ENCODE measurements at places on chromosomes 3 and 15.

- DNase-seq, result no peak
Measured at GRCh38 chr3:65030847-65031463, 343.2 kb upstream of the ADAMTS9 start.

DNA sequence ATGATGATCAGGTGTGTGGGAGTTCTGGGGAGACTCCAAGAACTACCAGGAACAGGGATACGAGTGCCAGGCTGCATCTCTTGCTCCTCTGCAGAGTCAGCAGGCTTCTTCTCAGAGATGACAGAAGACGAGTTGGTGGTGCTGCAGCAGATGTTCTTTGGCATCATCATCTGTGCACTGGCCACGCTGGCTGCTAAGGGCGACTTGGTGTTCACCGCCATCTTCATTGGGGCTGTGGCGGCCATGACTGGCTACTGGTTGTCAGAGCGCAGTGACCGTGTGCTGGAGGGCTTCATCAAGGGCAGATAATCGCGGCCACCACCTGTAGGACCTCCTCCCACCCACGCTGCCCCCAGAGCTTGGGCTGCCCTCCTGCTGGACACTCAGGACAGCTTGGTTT lies 7.9 kb downstream of the PRRT3 start:
- no peak for DNase-seq

DNA sequence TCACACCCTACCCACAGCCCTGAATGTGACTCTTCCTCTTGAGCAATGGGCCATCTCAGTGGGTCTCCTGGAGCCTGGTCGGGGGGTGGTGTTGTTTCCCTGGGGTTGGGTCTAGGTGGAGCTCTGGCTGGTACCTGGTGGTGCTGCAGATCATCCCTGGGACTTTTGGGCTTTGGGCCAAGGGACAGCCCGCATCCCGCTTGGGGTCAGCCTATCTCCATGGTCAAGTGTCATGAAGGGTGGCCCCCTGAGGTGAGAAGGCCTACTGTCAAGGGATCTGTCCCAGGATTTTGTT lies 202.0 kb downstream of the UBE3A start:
- no peak for DNase-seq

DNA sequence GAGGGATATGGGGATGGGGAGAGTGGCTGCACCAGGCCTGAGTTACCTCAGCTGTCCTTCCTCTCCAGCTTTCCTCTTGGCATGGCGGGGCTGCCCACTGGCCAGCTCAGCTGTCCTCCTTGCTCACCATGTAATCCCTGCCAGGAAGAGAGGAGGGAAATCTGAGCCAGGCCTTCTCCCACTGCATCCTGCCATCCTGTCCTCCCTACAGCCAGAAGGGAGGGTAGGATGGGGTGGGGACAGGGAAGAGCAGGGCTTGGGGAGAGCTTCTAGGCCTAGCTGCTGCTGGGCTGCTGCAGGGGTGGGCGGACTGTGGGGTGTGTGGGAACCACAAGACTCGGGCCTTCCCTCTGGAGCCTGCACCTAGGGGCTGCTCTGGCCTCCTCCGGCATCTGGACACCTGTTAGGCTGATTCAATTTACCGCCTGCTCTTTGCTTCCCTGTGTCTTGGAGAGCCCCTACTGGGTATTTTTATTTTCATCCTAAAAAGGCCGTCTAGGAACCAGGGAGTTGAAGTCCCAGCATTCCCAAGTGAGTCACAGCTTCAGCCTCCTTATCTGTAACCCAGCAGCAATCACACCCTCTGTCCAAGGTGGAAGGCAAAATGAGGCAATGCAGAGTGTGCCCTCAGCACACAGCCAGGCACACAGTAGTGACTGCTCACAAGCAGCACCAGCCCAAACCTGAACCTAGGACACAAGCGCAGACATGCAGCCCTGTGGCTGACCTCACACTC lies 13.1 kb upstream of the KY start:
- no peak for DNase-seq

GRCh38 chr3:111979434-111980038 lies 710 bp downstream of the ABHD10 start:
- no peak for DNase-seq

DNA sequence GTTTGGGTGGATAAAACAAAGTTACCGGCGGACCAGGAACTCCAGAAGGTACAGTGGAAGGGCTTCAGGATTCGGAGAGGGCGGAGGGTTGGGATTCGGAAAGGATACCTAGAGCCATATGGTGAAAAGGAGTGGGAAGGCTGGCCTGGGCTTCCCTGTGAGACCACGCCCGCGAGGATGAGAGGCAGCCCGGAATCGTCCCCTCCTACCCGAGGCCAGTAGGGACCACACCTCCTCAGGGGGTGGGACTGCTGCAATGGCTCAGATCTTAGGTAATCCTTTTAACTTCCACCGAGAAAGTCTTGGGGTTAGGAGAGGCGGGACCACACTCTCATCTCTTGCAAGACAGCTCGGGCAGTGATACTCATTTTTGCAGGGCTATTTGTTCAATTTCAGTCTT lies 511.3 kb downstream of the OCA2 start:
- no peak for DNase-seq

GRCh38 chr3:3372210-3372777 lies 192.8 kb upstream of the CRBN start:
- DNase-seq, result no peak

- peak; percentile 73 for DNase-seq
Measured at GRCh38 chr15:65530318-65531111, at the start of gene HACD3. Gene HACD3, plus strand, starts transcription at chr15:65530463. Its CDS starts 169 bp downstream, at chr15:65530632.

DNA sequence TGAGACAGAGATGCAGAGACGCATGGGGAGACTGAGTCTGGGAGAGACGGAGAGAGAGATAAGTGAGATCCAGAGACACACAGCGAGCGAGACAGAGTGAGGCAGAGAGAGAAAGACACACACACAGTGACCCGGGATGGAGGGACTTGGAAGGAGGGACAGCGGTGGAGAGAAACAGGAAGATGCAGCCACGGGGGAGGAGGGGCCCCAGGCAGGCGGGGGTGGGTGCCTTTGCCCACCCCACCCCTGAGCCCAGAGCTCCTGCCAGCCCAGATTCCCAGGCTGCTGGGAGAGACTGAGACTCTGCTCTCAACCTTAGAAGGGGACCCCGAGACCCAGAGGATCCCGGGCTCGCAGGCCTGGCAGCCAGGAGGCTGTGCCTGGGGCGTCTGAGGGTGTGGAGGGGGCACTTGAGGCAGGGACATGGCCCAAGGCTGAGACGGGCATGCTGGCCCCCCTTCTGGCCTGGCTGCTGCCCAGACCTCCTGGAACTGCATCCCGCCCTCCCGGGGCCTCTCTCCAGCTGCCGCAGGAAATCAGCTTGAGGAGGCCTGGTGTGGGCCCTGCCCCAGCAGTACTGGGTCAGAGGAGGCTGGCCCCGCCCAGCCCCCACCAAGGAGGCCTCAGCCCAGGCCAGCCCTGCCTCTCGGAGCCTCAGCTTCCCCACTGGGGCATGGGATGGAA lies 18.1 kb downstream of the H1-8 start:
- peak; percentile 12 for DNase-seq

- peak; percentile 73 for DNase-seq
Measured at GRCh38 chr3:148880681-148881080, 15.6 kb downstream of the CPA3 start.

DNA sequence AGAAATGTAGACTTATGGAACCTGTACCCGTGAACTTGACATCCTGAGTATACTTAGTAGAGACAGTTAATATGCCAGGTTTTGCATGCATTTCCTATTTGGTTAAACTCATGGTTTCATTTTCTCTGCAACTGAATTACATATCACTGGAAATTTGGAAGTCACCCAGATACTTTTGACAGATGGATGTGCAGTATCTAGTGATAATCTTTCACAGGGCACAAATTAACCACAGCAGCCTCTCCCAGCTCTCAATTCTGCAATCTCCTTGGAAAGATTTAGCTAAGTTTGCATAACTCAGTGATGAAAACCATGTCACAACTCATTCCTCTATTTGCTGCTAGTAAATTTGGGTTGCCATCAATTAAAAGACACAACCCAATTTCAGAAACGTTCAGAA lies 162.3 kb upstream of the TPM1 start:
- no peak for DNase-seq

DNA sequence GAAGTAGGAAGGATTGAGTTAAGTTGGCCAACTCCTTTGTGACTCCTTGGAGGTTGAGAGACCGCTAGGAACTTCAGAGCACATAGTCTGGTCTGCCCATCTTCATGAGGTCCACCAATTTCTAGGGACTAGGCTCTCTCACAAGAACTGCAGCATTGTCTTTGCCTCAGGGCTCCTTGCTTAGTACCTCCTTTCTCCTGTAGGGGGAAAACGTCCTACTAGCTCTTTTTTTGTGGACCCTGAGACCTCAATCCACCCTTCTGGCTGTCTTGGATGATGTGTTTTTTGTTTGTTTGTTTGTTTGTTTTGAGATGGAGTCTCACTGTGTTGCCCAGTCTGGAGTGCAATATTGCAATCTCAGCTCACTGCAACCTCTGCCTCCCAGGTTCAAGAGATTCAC lies 21.6 kb downstream of the REC114 start:
- DNase-seq, result no peak

DNA sequence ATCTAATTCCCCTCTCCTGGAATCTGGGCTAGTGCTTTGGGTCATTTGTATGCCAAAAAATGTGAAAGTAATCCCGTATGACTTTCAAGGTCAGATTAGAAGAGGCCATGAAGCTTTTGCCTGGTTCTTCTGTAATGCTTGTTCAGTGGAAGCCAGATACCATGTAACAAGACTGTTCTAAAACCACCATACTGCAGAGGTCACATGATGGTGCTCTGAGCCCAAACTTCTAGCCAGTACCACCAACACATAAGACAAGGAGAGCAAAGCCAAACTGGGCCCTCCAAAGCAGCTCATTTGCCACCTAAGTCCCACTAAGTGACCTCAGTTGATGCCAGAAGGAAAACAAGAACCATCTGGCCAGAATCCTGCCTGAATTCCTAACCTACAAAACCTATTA lies 64.3 kb upstream of the MELTF start:
- no peak for DNase-seq

DNA sequence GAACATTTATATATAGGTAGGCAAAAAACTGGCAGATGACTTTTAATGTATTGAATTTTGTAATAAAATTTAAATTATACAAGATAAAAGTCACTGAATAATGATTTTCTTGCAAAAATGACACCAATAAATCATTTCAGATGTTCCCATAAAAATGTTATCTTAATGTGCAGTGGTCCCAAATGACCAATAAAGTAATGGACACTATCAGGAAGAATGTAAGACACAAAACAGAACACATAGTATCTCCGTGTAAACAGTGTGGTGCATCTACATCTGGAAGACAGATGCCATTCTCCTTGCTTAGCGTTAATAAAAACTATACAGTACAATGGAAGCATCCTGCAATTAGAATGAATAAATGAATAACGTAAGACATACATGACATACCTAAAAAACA lies 41.5 kb downstream of the FGF7 start:
- no peak for DNase-seq

- no peak for DNase-seq
Measured at GRCh38 chr15:93719921-93720351, 511.4 kb upstream of the MCTP2 start.

DNA sequence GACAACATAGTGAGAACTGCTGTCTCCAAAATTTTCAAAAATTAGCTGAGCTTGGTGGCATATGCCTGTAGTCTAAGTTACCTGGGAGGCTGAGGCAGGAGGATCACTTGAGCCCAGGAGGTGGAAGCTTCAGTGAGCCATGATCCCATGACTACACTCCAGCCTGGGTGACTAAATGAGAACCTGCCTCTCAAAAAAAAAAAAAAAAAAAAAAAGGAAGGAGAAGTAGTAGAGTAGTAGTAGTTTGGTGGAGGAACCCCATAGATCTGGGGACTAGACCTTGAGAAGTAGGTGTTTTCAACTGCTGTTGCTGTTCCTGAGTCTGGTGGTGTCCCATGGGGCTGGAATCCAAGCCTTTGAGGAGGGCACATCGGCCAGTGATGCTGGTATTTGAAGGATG lies 38.4 kb upstream of the UBE2E2 start:
- DNase-seq, result no peak

- peak; percentile 98 for DNase-seq
Measured at GRCh38 chr3:37935756-37936666, 54.6 kb upstream of the VILL start.

DNA sequence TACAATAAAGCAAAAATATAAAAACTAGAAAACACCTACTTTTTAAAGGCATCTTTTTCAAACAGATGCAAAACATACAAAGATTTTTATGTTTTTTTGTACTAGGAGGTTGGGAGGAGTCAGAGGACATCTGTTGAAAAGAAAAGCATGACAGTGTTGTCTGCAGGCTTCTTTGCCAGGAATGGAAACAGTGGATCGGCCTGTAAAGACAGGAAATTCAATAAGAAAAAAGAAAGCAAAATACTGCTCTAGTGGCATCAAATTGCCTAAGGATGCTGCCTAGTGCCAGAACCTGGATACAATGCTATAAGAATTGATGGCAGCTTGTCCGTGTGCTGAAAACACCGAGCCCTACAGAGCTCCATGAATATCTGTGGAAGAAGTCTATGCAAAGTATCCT lies 69.9 kb downstream of the TBC1D5 start:
- DNase-seq, result no peak

- DNase-seq, result no peak
Measured at GRCh38 chr15:94040541-94041248, 190.7 kb upstream of the MCTP2 start.

DNA sequence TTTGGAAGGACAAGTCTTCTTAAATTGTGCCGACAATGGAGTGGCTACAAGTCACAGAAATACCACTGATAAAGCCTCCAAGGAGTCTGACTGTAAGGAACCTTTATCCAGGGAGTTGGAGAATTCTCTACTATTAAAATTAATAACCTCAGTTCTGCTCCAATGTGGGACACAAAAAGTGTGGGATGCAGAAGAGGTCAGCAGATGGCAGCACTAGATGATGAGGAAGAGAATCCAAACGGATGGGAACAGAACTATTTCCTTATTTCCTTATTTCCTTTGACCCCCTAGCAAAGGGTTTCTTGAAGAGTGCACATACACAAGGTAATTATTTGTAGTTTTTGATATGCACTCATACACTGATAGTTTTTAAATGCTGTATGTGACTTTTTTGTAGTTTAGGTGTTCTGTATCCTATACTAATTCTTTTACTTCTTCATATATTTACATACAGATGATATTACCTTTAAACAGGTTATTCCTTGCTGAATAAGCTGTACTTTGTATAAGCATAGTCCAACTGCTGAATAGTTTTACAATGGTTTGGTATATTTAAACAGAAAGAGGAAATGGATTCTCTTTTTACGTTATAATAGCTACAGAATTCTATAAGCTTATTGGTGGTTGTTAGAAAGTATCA lies 25.6 kb upstream of the NLGN1 start:
- no peak for DNase-seq
